ENCODE measurements at places on chromosomes 4 and X. TPM values are rescaled to one million over a fixed set of nuclear protein-coding genes. Genes with fewer than 3 reads are reported as not detected.

GRCh38 chr4:185221491-185221890 lies 12.1 kb downstream of the SNX25 start:
- H3K36me3 ChIP-seq: no peaks in the 10 kb centered on the region
- peaks cover 10% of the 10 kb centered on the region for H3K4me1 ChIP-seq
- no peak for DNase-seq
- no peaks in the 10 kb centered on the region for H3K27me3 ChIP-seq

DNA sequence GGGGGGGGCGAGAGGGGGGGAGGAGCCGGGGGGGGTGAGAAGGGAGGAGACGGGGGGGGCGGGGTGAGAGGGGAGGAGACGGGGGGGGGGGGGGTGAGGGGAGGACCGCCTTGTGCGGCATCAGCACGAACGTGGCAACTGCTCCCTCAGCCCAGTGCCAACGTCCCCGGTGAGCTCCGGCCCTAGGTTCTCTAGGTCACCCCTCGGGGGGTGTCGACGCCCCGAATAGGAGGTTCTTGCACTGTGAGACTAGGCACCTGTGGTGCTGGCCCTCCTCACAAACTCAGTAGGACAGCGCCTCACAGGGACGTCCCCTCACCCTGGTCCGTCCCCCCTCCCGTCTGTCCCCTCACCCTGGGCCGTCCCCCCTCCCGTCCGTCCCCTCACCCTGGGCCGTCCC lies 21.5 kb upstream of the GTPBP6 start:
- DNase-seq: no peak
- H3K36me3 ChIP-seq: no peaks in the 10 kb centered on the region
- no peaks in the 10 kb centered on the region for H3K4me1 ChIP-seq
- H3K27me3 ChIP-seq: no peaks in the 10 kb centered on the region
- no peak overlapping the region for H3K27ac ChIP-seq

DNA sequence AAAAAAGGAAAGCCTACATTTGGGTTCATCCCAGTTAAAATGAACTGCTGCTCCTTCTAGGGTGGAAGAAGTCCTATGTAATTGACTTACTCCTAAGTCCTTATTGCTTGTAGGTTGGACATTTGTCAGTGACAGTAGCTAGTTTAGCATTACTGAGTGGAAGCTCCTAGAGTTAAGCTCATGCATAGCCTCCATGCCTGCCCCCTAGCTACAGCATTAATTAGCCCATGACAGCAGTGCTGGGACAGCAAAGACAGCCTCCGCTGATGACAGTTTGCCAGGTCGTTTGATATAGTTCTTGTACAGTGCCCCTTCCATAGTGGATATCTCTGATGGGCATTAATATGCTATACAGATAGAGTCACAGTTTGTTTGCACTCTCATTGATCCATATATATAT lies 18.7 kb upstream of the GALNTL6 start:
- H3K36me3 ChIP-seq: no peaks in the 10 kb centered on the region
- no peak overlapping the region for H3K27ac ChIP-seq
- no peaks in the 10 kb centered on the region for H3K4me1 ChIP-seq
- no peaks in the 10 kb centered on the region for H3K27me3 ChIP-seq

DNA sequence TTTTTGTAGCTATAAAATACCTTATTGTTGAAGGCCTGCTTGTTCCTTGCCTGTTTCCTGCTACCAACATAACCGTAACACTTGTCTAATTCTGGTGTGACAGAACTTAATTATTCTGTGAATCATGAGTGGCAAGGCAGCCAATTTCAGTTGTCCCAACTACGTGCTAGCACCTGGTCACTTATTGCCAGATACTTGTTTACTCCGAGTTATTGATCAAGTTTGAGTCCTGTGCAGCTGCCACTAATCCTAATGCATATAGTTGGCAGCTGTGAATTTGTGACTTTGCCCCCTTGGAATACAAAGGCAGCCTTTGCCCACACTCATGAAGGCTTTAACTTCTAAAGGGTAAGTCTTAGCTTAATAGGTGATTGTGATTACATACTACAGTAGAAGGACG lies 7.8 kb upstream of the RNF128 start:
- H3K4me3 ChIP-seq: no peak overlapping the region
- no peak for DNase-seq
- H3K36me3 ChIP-seq: no peaks in the 10 kb centered on the region
- H3K27me3 ChIP-seq: no peaks in the 10 kb centered on the region
- no peaks in the 10 kb centered on the region for H3K4me1 ChIP-seq

Gene SLC49A3
- total RNA-seq: 3.9 TPM

GRCh38 chr4:109040441-109040840 lies 262.0 kb downstream of the COL25A1 start:
- H3K4me1 ChIP-seq: no peaks in the 10 kb centered on the region
- no peaks in the 10 kb centered on the region for H3K27me3 ChIP-seq
- no peak overlapping the region for H3K4me3 ChIP-seq

Gene TRIM75
- not detected for total RNA-seq

DNA sequence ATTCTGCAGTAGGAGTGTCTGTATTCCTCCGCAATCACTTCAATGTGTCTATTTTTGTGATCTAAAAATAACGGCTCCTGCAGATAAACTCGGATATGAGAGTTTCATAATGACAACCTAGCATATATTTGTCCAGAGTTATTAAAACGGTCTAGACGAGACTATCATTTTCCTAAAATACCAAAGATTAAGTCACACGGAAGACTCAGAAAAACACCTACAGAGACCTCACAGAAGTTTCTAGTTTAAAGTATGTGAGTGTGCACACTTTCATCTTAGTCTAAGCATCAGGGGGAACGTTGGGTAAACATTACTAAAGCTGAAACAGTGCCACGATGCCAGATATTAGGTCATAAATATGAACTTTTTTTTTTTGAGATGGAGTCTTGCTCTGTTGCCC lies 156.9 kb downstream of the AFAP1 start:
- no peak overlapping the region for H3K27ac ChIP-seq
- H3K27me3 ChIP-seq: no peaks in the 10 kb centered on the region
- peaks cover 10% of the 10 kb centered on the region for H3K36me3 ChIP-seq

- no peaks in the 10 kb centered on the region for H3K36me3 ChIP-seq
- H3K4me3 ChIP-seq: no peak overlapping the region
- peak; percentile 30 for DNase-seq
- H3K27me3 ChIP-seq: no peaks in the 10 kb centered on the region
- H3K4me1 ChIP-seq: no peaks in the 10 kb centered on the region
- H3K27ac ChIP-seq: no peak overlapping the region
These were observed 171.8 kb upstream of the TTC29 start for GRCh38 chr4:147117431-147117830.

Gene PRR32
- not detected for total RNA-seq

DNA sequence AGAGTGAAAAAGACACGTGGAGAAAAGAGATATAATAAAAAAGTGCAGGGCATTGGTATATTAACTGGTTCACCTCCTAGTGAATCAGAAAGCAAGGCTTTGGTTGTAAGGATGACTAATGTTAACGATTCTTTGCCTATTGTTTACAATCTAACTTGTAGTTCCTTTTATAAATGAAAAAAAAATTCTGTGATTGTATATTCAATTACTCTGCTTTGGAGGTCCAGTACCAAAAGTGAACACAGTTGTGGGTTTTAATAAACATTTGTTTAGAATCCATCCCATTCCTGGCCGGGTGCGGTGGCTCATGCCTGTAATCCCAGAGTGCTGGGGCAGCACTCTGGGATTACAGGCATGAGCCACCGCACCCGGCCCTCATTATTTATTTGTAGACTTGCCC lies 36.9 kb upstream of the PRSS12 start:
- no peak overlapping the region for H3K27ac ChIP-seq
- DNase-seq: peak; percentile 7
- no peaks in the 10 kb centered on the region for H3K36me3 ChIP-seq
- H3K4me3 ChIP-seq: no peak overlapping the region

- no peak overlapping the region for H3K27ac ChIP-seq
- H3K4me3 ChIP-seq: no peak overlapping the region
- peak; percentile 9 for DNase-seq
- no peaks in the 10 kb centered on the region for H3K36me3 ChIP-seq
- no peaks in the 10 kb centered on the region for H3K4me1 ChIP-seq
- no peaks in the 10 kb centered on the region for H3K27me3 ChIP-seq
These were observed 2.5 kb upstream of the CCDC149 start for GRCh38 chr4:24915121-24915922.

DNA sequence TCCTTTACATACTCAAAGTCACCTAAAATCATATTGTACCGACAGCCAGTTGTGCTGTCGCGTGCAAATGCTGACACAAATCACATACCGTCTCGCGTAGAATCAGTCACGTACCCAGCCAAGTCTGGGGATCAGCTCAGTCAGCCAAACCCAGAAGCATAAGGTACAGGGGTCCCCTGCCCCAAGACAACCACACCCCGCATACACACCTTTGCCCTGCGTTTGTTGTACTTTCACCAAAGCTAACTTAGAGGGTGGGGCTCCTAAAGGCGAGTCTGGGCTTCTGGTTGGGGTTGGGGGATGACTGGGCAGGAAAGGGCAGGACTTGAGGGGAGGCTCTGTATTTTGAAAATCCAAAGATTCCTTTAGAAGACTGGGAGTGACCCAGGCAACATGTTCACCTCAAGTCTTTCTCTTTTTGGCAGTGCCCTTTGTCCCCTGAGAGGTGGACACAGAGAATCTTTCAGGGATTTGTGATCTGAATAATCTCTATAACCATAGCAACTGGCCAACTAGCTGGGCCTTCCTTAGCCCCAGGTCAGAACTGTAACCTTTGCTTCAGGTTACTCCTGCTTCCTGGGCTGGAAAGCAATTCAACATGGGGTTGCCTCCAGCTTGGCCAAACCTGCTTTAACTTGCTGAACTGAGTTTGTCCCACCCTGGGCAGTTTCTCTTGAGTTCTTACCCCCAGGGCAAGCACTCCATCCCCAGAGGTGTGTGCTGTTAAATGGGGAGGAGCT lies 992 bp downstream of the GDPD2 start:
- H3K27me3 ChIP-seq: no peaks in the 10 kb centered on the region
- no peak overlapping the region for H3K27ac ChIP-seq
- H3K36me3 ChIP-seq: no peaks in the 10 kb centered on the region
- no peaks in the 10 kb centered on the region for H3K4me1 ChIP-seq

DNA sequence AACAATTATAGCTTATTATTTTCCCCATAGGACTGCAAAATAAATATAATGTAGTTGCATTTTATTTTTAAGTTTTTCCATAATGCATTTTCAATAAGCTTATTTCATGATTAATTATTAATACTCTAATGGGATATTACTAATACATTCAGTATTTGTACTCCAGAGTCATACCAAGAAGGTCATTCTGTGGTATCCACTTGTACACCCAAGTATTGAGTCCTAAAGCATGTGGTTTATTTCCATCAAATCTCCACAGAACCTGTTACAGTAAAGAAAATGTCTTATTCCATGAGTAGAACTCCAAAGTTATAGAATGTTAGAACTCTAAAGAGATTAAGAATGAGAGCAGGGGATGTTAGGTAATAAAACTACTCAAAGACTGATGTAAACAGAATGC lies 30.6 kb downstream of the UGT2A3 start:
- no peak overlapping the region for H3K27ac ChIP-seq
- H3K27me3 ChIP-seq: no peaks in the 10 kb centered on the region
- no peaks in the 10 kb centered on the region for H3K4me1 ChIP-seq
- DNase-seq: no peak
- H3K36me3 ChIP-seq: no peaks in the 10 kb centered on the region

Gene DRD5
- not detected for total RNA-seq

Gene DCX
- total RNA-seq: not detected

Gene ZCCHC18
- 1.3 TPM for total RNA-seq

DNA sequence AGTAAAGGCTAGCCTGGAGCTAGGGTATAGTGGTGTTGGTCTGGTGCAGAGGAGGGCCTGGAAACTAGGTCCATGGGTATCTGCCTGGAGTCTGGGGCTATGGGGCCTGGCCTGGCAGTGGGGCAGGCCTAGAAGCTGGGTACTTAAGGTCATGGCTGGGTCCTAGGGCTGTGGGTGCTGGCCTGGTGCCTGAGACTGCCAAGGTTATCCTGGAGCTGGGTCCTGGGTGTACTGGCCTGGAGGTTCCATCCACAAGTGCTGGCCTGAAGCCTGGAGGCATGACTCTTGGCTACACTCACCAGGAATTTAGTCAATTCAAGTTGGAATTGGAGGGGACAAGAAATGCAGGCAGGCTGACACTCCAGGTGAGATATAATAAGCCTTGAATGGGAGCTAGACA lies 108.4 kb upstream of the ZCCHC13 start:
- H3K4me3 ChIP-seq: no peak overlapping the region
- H3K27ac ChIP-seq: no peak overlapping the region
- no peaks in the 10 kb centered on the region for H3K27me3 ChIP-seq
- H3K36me3 ChIP-seq: no peaks in the 10 kb centered on the region
